ENCODE measurements at places on chromosomes 6 and 20. TPM values are rescaled to one million over a fixed set of nuclear protein-coding genes. Genes with fewer than 3 reads are reported as not detected.

DNA sequence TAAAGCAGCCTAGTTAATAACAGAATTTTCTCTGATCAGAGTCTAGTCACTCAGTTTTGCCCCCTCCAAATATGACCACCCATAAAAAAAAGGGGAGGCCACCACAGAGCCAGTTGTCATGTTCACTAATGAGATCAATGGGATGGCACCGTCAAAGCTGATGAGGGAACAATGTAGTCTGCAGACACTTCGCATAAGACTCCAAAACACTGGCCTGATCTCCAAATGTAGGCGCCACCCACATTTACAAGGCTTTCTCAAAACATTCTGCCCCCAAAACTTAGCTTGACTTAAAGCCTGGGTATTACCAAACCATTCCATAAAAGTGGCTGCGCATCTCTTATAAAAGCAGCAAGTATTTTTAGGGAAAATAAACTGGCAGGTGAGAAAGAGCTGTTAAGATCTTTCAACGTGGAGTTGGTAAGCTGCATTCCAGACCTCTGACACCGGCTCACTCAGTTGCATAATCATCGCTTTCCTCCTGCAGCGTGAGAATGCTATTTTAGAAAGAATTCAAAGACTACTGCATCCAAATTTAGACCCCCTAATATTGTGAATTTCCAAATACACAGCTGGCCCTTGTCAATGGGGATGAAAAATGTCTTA is 59.3 kb downstream of the TBC1D7 start:
- peaks cover 4% of the 10 kb centered on the region for H3K36me3 ChIP-seq
- H3K4me1 ChIP-seq: peaks cover 17% of the 10 kb centered on the region
- peaks cover 14% of the 10 kb centered on the region for H3K27me3 ChIP-seq
- no peak overlapping the region for H3K27ac ChIP-seq

GRCh38 chr6:158595223-158595622 is 35.3 kb downstream of the TMEM181 start:
- peaks cover 1% of the 10 kb centered on the region for H3K4me1 ChIP-seq
- H3K4me3 ChIP-seq: no peak overlapping the region

GRCh38 chr6:136016228-136017225 is 165.0 kb downstream of the PDE7B start:
- H3K36me3 ChIP-seq: no peaks in the 10 kb centered on the region
- no peak overlapping the region for H3K27ac ChIP-seq
- no peak for DNase-seq

The GSS gene
- total RNA-seq: 55.1 TPM

DNA sequence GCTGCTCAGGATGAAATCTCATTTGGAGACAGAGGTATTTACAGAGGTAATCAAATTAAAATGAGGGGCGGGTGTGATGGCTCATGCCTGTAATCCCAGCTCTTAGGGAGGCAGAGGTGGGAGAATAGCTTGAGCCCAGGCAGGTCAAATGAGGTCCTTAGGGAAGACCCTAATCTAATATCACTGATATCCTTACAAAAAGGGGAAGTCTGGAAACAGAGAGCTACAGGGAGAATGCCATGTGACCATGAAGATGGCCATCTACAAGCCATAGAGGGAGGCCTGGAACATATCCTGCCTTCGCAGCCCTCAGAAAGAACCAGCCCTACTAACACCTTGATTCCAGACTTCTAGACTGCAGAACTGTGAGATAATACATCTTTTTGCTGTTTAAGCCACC is 8.3 kb downstream of the MTCL3 start:
- H3K36me3 ChIP-seq: peaks cover 12% of the 10 kb centered on the region
- DNase-seq: no peak
- peaks cover 14% of the 10 kb centered on the region for H3K4me1 ChIP-seq
- peaks cover 14% of the 10 kb centered on the region for H3K27me3 ChIP-seq

The KIF3B gene
- total RNA-seq: 16.0 TPM

The SLC22A16 gene
- not detected for total RNA-seq

- H3K27me3 ChIP-seq: peaks cover 6% of the 10 kb centered on the region
- H3K27ac ChIP-seq: no peak overlapping the region
- DNase-seq: no peak
Observed at GRCh38 chr6:160678230-160678629, 14.2 kb upstream of the LPA start.

DNA sequence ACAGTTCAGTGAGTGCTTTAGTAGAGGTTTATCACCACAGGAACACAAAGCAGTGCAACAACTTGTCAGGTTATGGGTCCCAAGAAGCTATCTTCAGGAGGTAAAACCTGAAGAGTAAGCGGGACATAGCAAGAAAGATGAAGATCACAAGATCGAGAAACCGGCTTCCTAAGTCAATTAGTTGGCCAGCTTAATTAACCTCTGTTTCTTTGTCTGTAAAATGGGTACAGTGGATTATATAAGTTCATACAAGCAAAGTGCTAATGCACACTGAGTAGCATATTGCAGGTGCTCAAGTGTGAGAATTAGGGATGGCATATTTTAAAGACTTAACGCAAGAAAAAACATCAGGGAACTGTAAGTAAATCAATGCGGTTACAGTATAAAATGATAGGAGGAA is 12.5 kb downstream of the FBXO30 start:
- H3K27me3 ChIP-seq: no peaks in the 10 kb centered on the region
- no peak overlapping the region for H3K27ac ChIP-seq
- H3K36me3 ChIP-seq: peaks cover 33% of the 10 kb centered on the region
- no peak for DNase-seq

The F13A1 gene
- total RNA-seq: not detected

Measured in activated CD8-positive, alpha-beta T cell treated with anti-CD3 and anti-CD28 coated beads, Interleukin-2, amount 10 ng/mL, durations not matched to agents 7 days and 5 days (primary cell).